T-helper 1 cell (primary cell): ENCODE measurements at places on chromosomes 2 and 18.

GRCh38 chr2:27690052-27690451, 26.4 kb downstream of the SLC4A1AP start:
- no peak for DNase-seq

DNA sequence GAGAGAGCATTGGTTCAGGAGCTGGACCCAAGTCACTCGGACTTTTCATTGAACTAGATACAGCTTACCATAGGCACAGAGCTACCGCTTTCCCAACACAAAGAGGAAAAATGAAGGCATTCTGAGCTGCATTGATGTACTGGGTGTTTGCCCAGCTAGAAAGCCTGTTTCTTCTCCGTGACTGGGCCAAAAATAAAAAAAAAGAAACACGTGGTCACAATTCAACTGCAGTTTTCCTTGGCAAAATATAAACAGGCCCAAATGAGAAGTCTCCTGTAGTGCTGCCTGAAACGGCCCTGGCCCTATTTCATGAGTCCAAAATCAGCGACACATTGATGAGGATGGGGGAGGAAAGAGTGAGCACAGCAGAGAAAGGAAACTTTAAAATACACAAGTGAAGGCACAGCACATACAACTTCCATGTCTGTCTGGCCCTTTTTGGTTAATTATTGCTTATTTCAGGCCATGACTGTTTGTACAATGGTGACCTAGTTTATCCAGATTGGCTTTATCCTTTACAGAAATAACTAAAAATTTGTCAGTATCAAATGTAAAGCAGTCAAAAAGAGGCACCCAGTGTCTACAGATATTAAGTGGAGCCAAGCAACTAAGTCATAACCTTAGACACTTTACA, 179.7 kb downstream of the ICOS start:
- DNase-seq, result no peak

DNA sequence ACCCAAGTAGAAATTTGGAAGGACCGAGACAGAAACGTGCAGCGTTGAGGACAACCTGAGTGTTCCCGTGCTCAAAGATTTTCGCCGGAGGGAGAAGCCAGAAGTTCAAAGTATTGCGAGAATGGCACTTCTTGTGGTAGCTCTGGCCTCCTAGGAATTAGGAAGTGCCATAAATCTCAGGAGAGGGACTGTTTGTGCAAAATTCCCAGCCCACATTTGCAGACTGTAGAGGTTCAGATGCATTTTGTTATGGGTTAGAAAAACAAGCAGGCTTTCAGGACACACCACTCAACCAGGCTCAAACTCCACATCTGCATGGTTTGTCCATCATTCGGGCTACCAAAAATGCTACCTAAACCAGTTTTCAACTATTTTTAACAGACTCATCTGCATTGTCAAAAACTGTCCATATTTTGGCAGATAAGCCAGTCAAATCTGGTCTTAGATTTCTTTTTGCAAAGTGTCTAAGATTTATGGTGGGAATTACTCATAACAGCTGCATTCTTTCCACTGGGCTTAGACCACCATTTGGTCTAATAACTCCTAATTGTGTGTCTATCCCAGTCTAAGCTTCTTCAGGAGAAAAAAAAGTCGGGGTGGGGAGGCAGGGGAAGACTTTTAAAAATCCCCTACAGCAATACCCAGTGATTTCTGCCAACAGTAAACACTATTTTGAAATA, 422.9 kb downstream of the ARHGAP15 start:
- no peak for DNase-seq

GRCh38 chr2:235494716-235495372, 1.0 kb downstream of the AGAP1 start:
- DNase-seq, result no peak

GRCh38 chr2:85709401-85709811, 15.2 kb downstream of the GNLY start:
- no peak for DNase-seq

- no peak for DNase-seq
Measured at GRCh38 chr2:226754821-226755604, 44.6 kb downstream of the IRS1 start.

- no peak for DNase-seq
Measured at GRCh38 chr18:49910019-49910418, 96.7 kb upstream of the ACAA2 start.

- no peak for DNase-seq
Measured at GRCh38 chr2:46913471-46914381, 1.9 kb downstream of the MCFD2 start.

DNA sequence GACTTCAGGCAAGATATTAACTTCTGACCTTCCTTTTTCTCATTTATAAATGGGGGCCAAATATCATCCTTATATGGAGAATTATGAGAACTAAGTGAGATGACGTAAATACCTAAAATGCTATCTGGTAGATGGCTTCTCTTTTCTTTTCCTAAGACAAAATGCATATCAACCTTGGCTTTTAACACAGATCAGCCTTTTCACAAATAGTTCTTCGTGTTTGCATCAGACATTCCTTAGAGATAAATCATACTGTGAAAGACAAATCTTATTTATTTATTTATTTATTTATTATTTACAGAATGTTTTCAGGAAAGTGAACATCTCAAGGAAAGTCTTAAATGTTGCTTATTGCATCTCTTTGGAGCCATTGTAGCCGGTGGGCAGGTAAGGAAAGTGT, 62.8 kb downstream of the NBEAL1 start:
- no peak for DNase-seq

- peak; percentile 84 for DNase-seq
Measured at GRCh38 chr2:231557571-231558217, 27.4 kb upstream of the NMUR1 start.

- no peak for DNase-seq
Measured at GRCh38 chr2:47223980-47224379, 68.9 kb upstream of the STPG4 start.
